ENCODE measurements at places on chromosomes 5 and 9. TPM values are rescaled to one million over a fixed set of nuclear protein-coding genes. Genes with fewer than 3 reads are reported as not detected.

ANKDD1B gene
- total RNA-seq = 2.8 TPM

KCNMB1 gene
- not detected for total RNA-seq

SLC9A3 gene
- 0.35 TPM for total RNA-seq

ACOT12 gene
- total RNA-seq = 0.10 TPM

LHX3 gene
- not detected for total RNA-seq

HBEGF gene
- total RNA-seq = 52.8 TPM

PELO gene
- total RNA-seq = 34.0 TPM

CCNI2 gene
- 1.1 TPM for total RNA-seq

FRRS1L gene
- not detected for total RNA-seq

OGN gene
- total RNA-seq = not detected

PRSS3 gene
- total RNA-seq = 1.6 TPM

PTPRD gene
- total RNA-seq = 85.4 TPM

TAS2R1 gene
- total RNA-seq = not detected

CER1 gene
- not detected for total RNA-seq

THBS4 gene
- total RNA-seq = 0.87 TPM

MAP1B gene
- 156 TPM for total RNA-seq

PLCXD3 gene
- total RNA-seq = under 0.01 TPM

PTGES gene
- total RNA-seq = 3.2 TPM

IFNK gene
- total RNA-seq = not detected

OMD gene
- not detected for total RNA-seq

PHF24 gene
- total RNA-seq = not detected

SHISAL2B gene
- not detected for total RNA-seq

PCDHGA6 gene
- total RNA-seq = 2.1 TPM
